Fibroblast of skin of left biceps (primary cell): ENCODE measurements at places on chromosomes 3 and 15.

GRCh38 chr3:11136116-11136515 lies 18.2 kb upstream of the HRH1 start:
- no peak for DNase-seq

GRCh38 chr15:81085898-81086297 lies 48.2 kb upstream of the CFAP161 start:
- no peak for DNase-seq

DNA sequence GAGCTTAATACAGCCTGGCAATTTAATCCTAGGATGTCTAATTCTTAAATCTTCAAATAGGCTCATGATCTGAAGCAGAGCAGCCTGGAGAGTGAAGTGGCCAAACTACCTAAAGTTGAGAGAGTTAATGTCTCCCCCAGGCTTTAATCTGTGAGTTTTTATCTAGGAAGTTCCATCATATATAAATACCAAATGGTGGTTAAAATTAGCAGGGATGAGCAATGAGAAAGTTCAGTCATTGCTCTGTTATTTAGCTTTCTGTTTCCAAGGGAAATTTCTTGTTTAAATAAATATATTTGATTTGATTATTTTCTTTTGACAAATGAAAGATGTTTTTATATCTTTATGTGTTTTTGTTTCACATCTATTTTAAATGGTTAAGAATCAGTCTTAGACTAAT lies 274.4 kb upstream of the UMPS start:
- no peak for DNase-seq

GRCh38 chr3:3027976-3028567 lies 82.1 kb downstream of the IL5RA start:
- DNase-seq = no peak

DNA sequence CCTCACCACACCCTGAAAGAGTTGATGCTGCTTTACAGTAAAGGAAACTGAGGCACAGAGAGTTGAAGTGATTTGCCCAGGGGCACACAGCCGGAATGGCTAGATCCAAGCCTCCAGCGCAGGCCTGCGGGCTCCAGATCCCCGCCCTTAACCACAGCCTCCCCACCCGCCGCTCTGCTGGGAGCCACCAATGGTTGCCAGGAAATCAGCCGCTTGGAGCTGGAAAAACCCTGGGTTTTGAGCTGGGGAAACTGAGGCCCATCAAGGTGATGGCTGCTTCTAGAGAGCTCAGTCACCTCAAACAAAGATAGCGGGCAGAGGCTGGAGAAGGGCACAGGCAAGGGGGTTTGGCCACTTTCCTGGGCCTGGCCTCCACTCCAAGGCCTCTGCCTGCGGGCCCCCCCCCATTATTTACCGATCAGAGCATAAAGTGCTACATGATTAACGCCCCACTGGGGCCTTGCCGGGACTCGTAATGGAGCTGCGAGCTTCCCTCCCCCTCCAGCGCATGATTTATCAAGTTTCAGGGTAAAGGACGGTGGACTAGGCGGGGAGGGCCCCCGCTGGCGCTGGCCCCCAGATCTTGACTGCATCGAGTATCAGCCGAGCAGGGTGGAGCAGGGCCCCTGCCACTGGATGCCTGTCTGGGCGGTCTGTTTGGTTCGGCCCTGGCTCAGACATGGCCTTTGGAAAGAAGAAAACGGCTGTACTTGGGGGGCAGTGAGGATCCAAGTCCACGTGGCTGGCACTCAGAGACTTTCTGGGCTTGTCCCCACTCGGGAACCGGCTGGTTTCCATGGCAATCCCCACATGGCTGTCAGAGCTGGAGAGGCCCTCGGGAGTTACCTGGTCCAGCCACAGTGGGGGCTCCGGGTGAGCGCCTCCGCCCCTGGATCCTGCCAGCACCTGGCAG lies 9.1 kb downstream of the PLXND1 start:
- no peak for DNase-seq

DNA sequence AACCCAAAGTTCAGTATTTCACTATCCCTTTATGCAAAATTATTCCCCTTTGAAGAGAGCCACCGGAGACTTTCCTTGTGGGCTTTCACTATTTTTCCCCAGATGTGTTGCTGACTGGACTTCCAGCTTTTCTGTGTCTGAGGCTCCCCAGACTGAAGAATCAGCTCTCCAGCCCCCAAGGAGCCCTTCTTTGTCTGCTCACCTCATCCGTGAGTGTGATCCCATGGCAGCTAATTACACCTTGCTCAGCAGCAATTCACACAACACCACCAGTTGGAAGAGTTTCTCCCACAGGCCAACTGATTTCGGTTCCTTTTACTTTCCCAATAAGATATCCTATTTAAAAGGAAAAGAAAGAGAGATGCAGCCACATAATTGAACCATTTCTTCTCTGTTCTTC lies 249.5 kb upstream of the TRIM42 start:
- DNase-seq = no peak

GRCh38 chr15:65818927-65819562 lies 27.0 kb upstream of the DENND4A start:
- no peak for DNase-seq

- DNase-seq = no peak
These were observed 155.5 kb upstream of the TNIK start for GRCh38 chr3:171615686-171616085.

DNA sequence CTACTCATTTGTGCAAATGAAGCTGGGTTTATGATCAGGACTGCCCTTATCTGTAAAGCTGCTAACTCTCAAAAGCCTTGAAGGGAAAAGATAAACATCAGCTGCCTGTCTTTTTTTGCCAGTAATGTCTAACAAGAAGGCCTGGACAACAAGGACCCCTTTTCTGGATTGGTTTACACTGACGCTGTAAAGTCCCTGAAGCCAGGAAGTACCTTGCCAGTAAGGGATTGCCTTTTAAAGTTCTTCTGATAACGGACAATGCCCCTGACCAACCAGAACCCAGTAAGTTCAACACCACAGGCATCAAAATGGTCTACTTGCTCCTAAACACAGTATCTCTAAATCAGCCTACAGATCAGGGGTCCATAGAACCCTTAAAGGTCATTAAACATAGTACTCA lies 178.0 kb downstream of the PCCB start:
- no peak for DNase-seq

DNA sequence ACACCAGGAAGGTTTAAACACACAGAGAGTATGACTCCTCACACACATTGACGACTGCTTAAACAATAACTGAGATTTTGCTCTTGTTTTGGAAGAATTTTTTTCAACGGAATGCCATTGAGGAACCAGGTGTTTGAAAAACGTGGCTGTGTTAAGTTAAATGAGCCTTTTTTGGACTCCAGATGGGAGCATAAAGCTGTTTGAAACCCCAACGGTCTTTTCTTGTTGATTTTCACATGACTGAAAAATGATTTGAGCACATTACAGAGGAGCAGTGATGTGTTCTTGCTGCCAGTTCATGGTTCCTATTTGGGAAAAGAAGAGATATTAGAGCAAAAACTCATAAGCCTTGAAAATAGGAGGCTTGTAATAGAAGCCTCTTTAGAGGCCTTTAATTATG lies 97.8 kb upstream of the SELENOK start:
- DNase-seq = no peak

DNA sequence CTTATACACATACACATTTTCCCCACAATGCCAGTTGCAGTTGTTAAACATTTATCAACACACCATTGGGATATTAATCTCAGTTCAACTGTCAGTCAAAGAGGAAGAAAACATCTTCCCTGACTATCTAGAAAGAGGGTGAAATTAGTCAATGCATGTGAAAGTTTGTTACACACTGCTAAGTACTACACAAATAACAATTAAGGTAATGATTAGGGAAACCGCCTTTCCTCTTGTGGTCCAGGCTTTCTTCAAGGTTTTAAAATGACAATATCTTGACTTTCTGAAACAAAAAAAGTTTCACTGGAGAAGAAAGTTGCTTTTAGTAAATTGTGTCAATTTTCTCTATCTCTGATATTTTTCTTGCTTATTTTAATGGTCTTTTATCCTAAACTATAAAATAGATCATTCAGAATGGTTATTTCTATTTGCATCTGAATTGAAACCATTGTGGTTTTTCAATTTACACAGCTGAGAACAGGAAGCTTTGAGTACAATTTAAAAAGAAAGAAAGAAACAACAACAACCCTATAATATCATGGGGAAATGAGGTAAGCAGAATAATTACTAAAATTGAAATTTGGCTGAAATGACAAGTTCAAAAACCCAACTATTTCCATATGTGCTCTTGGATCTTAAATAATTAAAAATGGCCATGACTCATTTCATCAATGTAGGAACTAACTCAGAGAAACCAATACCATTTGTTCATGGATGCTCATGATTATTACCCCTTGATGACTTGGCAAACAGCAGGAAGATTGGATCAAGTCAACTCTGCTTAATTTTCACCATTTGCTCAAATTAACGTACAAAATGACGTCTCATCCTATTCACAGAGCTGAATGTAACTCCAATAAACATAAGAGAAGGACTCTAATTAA lies 31.7 kb downstream of the GPR149 start:
- DNase-seq = no peak

DNA sequence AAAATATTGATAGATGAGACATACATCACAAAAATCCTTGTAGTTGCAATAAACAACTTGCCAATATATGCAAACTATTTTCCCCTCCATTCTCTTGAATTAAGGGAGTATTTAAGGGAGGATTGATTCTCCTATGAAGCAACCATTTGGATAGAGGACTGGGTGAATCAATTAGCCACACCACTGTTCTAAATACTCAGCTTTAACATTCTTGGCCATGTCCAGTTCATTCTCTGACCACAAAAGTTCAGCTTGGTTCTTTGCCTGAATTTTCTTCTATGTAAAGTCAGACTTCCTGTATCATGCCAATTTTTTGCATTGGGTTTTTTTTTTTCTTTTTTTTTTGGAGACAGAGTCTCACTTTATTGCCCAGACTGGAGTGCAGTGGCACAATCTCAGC lies 15.8 kb upstream of the SEC11A start:
- no peak for DNase-seq

- no peak for DNase-seq
These were observed 40.6 kb upstream of the DHX36 start for GRCh38 chr3:154364849-154365248.

DNA sequence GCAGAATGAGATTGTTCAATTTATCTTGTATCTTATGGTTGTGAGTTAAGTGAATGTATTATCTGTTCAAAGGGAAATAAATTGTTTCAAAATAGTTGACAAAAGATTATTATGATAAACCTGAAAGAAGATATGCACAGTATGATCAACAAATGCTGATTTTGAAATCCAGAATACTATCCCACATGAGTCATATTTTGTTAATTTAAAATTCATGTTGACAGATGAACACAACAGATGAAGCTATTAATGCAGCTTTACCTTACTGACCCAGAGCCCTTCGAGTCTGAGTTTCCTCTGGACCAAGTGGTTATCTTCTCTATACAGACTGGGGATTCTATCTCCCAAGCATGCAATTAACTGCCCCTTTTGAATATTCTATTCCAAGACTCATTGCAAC lies 482.8 kb downstream of the FGF12 start:
- DNase-seq = no peak

DNA sequence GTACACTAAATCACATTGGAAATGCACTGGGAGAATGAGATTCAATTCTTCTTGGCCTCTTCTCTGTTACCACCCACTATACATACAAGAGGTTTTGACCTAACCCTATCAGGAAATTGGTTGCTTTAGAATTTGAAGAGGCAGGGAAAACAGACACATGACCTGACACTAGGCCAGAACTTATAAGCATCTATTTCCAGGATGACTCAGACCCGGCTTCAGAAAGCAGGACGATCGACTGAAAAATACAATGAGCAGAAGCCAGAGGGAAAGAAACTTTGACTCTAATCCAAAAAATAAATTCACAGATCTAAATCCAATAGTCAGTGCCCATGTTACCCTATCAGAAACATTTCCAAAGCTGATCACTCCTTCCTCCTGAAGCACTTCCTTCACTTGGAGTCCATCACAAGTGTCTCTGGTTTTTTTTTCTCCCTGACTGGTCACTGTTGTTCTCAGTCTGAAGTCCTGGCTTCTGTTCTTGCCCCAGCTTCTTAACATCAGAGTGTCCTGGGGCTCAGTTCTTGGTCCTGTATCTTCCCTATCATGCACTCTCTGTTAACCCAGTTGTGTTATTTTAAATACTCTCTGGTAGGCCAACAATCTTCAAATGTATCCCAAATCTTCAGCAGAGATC lies 133.6 kb downstream of the P2RY1 start:
- DNase-seq = no peak

DNA sequence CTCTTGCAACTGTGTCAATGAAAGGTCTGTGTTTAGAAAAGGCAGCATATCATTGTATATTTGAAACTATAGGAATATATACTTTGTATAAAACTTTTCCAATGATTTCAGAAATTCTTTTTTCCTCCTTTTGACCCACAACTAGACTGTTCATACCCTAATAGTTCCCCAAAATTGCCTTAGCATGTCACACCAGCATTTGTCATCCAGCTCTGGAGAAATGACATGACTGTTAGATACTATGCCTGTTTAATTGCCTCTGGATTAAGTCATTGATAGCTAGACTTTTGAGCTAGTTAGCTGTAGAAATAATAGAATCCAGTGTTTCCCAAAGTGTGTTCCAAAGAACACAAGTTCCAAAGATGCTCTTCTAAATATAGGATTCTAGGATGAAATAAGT lies 32.4 kb downstream of the B3GALNT1 start:
- no peak for DNase-seq

- no peak for DNase-seq
These were observed 474 bp downstream of the ATP2C1 start for GRCh38 chr3:130894130-130894985.

GRCh38 chr15:96264351-96264798 lies 66.1 kb upstream of the NR2F2 start:
- DNase-seq = no peak

- peak; percentile 33 for DNase-seq
These were observed 27.5 kb downstream of the MASP1 start for GRCh38 chr3:187264021-187264420.

GRCh38 chr3:101423984-101424888 lies 88.8 kb downstream of the SENP7 start:
- DNase-seq = no peak

- DNase-seq = no peak
These were observed 87.7 kb downstream of the IGF1R start for GRCh38 chr15:98735895-98736617.

DNA sequence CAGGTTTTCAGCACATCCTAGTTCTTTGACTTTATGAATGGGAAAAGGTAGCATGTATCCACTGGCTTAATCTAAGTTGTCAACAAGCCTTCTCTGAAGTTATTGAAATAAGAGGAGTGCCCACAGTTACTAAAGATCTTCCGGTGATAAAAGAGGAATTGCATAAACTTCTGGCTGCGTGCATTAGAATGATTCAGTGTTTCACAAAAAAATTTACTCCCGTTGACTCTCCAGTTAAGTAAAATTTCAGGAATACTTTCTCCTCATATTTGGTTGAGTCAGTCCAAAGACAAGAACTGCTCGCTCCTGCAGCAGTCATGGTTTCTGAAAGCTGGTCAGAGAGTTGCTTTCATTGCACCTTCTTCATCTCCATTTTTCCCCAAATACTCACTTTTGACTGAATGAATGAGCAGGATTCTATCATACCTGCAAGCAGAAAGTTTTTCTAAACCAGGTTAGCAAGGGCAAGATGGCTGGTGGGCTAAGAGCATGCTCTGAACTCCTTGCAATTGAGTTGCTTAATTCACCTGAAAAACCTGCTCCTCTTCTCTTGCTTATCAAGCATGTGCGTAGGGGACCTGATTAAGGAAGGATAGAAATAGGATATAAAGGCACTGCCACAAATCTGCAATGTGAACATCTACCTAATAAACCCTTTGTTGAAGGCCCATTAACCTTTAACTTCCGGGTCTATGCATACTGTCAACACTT lies 64.2 kb upstream of the TIMP4 start:
- DNase-seq = peak; percentile 55

- DNase-seq = peak; percentile 4
These were observed 22.9 kb upstream of the DNAAF4 start for GRCh38 chr15:55530861-55531313.

GRCh38 chr3:185900228-185900627 lies 37.6 kb downstream of the TRA2B start:
- DNase-seq = peak; percentile 41
